Skin of body (tissue), 3 donors: ENCODE measurements at places on chromosomes 1 and 21. TPM values are rescaled to one million over a fixed set of nuclear protein-coding genes. Genes with fewer than 3 reads are reported as not detected.

GRCh38 chr1:68464891-68465290, 15.1 kb upstream of the RPE65 start:
- DNase-seq = no peak

GRCh38 chr1:115280064-115280463, 58.0 kb downstream of the NGF start:
- DNase-seq = peak; percentile 83

DNA sequence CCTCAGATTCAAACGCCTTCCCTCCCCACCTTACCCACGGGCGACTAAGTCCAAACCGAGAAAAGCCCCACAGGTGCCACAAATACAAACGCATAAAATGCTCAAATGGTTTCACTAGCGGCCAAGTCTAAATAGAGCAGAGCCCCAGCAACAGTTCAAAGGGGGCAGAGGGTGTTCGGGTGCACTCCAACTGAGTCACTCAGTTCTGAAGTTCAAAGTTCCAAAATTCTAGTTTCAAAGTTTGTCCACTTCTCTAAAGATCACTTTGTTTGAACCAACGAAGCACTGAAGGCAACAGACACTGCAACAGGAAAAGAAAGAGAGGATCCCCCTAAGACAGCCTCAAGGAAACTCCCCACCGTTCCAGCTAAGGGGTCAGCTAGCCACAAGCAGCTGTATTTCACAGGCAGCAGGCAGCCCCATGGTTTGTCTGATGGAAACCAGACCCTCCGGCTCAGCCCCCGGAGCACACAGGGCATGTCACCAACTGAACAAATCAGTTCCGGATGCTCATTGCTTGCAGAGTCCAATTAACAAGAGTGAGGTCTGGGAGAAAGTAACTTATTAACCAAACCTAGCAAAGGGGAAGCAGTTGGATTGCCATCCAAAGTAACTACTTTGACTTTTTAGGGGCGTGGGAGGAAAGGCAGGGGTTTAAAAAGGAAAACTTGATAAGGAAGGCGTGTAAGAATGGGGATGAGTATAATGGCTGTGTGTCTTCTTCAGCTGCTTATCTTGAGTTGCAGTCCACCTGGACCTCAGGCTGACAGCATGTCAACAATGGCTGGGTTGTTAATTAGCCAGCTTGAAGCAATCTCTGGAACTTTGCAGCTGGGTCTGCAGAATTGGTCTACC, 1423.9 kb upstream of the PRMT6 start:
- no peak for DNase-seq

- DNase-seq = no peak
These were observed 213.7 kb upstream of the CSF3R start for GRCh38 chr1:36696261-36696940.

DNA sequence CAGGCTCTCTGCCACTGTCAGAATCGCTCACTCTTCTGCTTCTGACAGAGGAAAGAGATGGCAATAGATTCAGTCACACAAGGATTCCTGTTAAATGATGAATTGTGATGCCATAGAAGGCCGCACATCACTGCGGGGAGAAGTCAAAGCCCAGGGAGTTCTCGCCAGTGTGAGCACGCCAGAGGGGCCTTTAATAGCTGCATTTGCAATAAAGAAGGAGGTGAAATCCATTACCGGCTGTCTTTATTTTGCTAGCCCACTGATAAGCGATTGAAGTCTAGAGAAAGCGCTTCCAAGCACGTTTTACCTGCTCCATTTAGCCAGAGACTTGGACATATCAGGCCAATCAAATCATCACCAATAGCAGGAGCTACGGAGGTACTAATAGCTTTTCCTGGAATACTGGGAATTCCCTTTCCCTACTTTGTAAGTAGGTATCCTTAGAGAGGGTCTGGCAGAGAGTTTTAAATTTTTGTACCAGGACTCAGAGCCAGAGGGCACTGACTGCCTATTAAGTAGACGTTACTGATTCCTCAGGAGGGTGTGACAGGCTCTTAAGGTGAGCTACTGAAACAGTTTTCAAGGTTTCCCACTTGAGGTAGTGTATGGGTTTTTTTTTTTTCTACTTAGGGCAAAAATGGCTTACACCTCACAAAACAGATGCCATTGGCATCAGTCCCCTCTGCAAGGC, 10.2 kb upstream of the TARBP1 start:
- DNase-seq = no peak

DNA sequence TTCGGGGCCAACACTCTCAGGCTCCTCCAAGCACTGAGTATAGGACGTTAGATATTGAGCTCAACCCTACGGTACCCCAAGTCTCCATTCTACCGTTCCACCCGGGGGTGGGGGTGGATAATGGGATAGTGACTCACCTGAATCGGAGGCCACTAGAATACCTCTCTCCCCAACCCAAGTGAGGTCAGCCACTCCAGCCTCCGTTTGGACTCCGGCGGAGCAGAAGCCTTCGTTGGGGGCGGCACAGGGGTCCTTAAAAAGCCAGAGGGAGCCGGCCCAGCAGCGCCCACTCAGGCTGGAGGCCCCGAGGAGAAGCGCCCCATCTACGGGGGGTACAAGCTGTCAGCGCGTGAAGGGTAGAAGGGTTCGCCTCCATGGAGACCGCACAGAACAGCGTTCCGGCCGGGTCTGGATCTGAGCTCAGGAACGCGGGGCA, 556 bp downstream of the WDR77 start:
- DNase-seq = no peak

- DNase-seq = no peak
These were observed 1.6 kb upstream of the EFNA1 start for GRCh38 chr1:155125946-155126555.

- DNase-seq = no peak
These were observed 458.0 kb upstream of the VAMP3 start for GRCh38 chr1:7313081-7313546.

DNA sequence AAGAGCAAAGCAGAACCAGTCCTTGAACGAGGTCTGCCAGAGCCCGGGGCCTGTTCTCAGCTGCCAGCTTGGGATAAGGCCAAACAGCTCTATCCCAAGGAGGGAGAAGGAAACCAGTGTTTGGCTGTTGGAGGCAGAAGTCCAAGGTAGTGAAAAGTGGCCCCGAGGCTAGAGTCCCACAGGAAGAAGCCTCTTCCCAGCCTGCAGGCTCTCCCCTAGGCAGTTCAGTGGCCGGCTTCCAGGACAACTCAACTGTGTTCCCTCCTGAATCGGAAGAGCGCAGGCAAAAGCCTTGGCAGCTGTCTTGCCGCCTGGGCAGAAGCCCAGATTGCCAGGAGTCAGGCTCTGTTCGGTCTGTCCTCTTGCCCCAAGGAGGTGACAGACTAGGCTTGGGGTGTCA, 19.3 kb downstream of the QSOX1 start:
- DNase-seq = no peak

DNA sequence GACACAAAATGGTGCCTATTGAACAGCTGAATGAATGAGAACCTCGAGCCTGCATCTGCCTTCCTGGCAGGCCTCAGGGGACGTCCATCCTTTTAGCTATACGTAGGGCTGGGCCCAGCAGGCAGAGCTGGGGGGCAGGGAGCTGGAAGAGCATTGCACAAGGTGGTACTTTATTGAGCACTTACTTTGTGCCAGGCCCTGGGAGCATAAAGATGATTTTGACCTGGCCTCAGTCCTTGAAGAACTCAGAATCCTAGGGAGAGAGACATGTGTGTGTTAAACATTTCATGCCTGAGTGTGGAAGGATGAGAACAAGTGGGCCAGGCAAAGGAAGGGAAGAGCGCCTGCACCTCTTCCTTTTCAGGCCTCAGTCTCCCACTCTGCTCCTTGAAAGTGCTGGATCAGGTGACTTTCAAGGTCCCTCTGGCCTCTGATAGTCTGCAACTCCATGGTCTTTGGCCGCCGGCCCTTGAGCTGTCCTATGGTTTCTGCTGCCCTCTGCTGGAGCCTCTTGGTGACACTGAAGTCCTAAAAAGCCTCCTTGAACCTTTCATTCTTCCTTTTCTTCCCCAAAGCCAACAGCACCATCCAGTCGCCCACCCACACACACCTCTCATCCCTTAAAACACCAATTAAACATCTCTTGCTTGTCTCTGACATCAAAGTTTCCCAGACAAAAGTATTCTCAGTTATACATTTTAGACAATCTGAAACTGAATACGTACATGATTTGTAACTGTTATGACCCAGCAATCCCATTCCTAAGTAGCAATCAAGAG, 3.5 kb upstream of the PEAR1 start:
- peak; percentile 75 for DNase-seq

GRCh38 chr1:85862456-85862855, 154.2 kb upstream of the ZNHIT6 start:
- no peak for DNase-seq

DNA sequence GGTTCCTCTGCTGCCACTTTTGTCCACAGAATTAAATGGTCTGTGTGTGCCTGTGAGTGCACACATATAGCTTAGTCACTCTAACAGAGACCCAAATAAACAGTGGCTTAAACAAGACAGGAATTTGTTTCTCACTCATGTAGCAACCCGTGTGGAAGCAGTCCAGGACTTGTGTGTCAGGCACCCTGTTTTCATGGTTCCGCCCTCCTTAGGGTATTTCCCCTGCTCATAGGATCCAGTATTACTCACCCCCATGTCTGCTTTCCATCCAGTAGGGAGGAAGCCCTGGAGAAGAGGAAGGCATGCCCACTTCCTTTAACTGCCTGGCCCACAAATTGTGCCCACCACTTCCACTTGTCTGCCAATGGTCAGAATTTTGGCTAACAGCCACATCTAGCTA, 41.3 kb upstream of the TACSTD2 start:
- no peak for DNase-seq

GRCh38 chr1:187733232-187733631, 904.5 kb downstream of the PLA2G4A start:
- DNase-seq = no peak

GRCh38 chr1:168135921-168136708, 615 bp downstream of the GPR161 start:
- DNase-seq = no peak

DNA sequence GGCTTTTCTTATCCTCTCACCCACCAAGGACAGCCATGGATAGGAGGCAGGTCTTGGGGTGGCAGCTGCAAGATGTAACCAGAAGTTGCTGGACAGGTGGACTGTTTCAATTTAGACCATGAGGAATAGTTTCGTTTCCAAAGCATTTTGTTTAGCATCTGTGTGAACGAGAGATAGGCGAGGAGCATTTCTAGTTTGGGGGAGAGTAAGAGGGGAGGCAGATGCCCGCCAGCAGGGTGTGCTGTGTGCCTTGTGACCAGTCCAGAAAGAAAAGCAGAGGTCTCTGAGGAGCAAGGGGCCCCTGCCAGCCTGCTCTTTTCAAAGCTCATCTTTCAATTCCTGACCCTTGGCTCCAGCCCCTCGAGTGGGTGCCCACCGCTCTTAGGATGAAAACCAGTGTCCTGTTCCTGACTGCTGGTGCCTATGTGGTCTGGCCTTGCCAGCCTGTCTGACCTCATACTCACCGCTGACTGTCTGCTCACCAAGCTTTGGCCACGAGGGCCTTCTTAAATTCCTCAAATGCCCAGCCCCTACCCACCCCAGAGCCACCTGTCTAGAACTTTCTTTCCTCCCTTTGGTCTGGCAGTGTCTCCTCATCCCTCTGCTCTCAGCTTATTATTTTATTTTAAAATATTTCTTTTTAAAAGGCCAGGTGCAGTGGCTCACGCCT, 8.5 kb downstream of the SERINC2 start:
- DNase-seq = no peak

DNA sequence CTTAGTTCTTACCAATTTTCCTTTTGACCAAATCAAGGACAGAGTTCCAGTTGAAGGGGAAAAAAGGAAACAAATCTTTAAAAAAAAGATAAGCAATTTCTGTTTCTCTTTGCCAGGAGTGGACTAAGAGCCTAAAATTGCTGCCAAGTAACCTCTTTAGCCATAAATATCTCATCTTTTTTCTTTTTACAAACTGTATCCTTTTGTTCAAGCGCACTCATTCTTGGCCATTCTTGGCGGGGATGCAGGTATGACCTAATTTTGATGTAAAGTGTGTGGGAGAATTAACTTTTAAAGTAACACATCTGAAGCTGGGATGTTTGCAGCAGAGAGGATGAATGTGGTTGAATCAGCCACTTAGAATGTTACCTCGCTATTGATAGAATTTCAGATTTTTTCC, 13.4 kb upstream of the KIF1B start:
- DNase-seq = no peak

DNA sequence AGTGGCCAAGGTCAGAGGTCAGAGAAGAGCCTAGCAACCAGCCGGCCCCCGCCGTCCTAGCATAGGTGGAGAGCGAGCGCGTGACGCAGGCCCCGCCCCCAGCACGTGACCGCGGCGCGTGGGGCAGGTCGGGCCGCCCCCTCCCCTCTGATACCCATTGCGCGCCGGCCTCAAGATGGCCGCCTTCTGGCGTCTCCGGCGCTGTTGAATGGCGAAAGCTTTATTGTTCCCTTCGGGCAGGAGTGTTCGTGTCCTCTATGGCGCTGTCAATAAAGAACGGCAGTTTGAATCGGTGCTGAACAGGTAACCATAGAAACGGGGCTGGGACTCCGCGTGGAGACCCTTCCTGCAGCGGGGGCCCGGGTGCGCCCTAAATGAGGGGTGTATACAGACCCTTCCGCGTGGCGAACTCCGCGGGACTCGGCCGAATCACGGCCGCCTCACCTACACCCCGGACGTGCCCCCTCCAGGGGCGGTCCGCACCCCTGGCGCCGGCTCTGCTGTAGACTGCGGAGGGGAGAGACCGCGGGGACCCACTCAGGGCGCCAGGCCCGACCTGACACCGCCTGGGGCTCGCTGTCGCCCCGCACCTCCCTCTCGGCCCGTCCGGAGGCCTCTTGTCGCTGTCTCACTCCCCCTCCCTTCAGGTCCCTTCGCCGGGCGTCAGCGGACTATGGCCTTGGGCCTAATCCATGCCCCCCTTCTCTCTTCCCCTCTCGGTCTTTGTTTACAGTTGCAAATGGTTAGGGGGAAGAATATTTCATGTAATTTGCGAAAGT, at the start of gene ZBTB40:
TSS of gene ZBTB40 (plus strand) at position 150 of the 779 bp plus-strand sequence. CDS start 38,098 bp downstream, outside the sequence.
- peak; percentile 95 for DNase-seq

GRCh38 chr1:149949911-149950310, 13.2 kb upstream of the MTMR11 start:
- DNase-seq = no peak

GRCh38 chr1:2999138-2999537, 22.1 kb upstream of the ACTRT2 start:
- no peak for DNase-seq

- DNase-seq = no peak
These were observed 45.5 kb downstream of the GNG12 start for GRCh38 chr1:67787746-67788145.

DNA sequence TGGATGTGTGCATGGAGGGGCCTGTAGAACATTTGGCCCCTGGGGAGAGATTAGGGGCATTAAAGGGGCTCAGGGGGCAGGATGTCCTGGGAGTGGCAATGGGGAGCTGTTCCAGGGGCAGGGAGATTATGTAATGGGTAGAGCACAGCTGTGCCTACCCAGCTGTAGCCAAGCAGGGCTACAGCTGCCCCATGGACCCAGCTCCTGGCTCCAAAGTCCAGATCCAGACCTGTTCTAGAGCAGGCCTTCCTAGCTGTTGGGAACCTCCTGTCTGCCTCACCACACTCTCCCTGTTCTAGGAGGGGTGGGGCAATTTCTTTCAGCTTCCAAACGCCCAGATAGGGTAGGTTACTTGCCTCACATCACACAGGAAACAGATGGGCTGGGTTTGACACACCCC, 5.6 kb downstream of the RPS6KA1 start:
- DNase-seq = no peak

Gene KRTAP13-2
- 2.9 TPM for total RNA-seq

Gene MYCL
- total RNA-seq = 9.6 TPM

Gene IGSF9
- 8.4 TPM for total RNA-seq

Gene NBPF6
- not detected for total RNA-seq

Gene TIAM1
- 67.8 TPM for total RNA-seq

Gene HTR6
- total RNA-seq = not detected

Gene SELENBP1
- total RNA-seq = 46.2 TPM
